Muscle of leg (tissue), 16 donors: ENCODE measurements at places on chromosomes 6 and 20. TPM values are rescaled to one million over a fixed set of nuclear protein-coding genes. Genes with fewer than 3 reads are reported as not detected.

DNA sequence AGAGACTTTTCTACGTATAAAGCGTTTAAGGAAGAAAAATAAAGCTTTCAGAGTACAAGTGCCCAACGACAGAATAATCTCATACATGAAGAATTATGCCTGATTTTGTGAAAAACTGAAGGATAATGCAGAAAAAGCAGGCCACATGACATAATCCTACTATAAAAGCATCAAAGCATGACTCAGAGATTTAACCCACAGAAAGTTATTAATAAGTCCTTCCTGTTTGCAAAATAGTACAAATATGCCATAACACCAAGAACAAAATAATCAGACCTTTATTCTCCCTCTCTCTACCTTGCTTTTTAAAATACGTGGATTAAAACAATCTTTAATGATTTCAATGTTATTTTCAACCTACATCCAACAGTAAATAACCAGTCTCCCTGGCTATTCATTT is 118.6 kb upstream of the BCLAF1 start:
- no peak for DNase-seq

Gene UQCC2
- total RNA-seq, result 99.9 TPM

DNA sequence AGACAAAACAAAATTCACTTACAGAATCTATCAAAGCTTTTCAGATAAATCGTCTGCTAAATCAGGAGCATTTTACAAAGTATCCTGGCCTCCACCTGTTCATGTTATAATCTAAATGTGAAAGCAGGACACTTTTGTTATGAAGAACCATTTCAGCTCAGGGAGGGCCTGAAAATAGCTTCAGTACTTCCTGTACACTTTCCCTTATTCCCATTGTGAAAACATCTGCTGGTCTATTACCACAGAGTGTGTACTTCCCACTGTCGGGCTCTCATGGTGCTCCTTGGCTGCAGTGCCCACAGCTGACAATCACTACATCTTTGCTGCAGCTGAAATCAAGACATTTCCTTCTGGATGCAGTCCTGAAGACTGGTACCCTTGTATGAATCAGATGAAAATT is 128.1 kb downstream of the OPRM1 start:
- DNase-seq, result peak; percentile 50

Gene SCGN
- total RNA-seq, result not detected

- DNase-seq, result no peak
These were observed 58.1 kb downstream of the RREB1 start for GRCh38 chr6:7165890-7166267.

Gene CALHM5
- 3.7 TPM for total RNA-seq
